Mammary epithelial cell (primary cell): ENCODE measurements at places on chromosomes 1 and 21. TPM values are rescaled to one million over a fixed set of nuclear protein-coding genes. Genes with fewer than 3 reads are reported as not detected.
A peak's percentile ranks its signal among the peaks of the same experiment; 100 is the strongest.

GRCh38 chr1:241819340-241819866 is 28.6 kb upstream of the EXO1 start:
- DNase-seq = no peak

DNA sequence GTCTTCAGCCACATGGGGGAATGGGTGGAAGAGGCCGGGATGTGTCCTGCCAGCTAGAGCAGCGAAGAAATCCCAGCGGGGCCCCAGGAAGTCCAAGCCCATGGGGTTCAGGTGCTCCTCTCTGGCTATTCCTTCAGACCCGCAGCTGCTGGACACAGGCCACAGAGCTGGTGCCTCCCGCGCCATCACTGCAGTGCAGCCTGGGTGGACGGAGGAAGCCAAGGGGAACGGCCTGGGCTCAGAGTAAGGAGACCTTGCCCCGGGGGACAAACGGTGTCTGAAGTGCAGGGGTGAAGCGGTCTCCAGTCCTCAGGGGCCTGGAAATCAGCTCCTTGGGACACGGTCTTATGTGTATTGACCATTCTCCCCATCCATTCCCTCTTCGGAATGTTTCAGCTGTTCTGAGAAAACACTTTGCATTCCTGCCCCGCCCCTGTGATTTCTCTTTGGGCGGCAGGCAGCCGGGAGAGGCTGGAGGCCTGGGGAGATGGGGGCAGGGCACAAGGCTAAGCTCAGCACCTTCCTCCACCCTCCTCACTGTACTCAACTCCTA is 18.4 kb downstream of the MTHFR start:
- DNase-seq = peak; percentile 15

The CCDC24 gene
- total RNA-seq = 9.1 and 10.5 TPM in 2 replicates

The TMEM81 gene
- total RNA-seq = 2.4 and 3.5 TPM in 2 replicates

The WNT2B gene
- total RNA-seq = 0.67 TPM

- DNase-seq = peak; percentile 9
Measured at GRCh38 chr1:62285984-62286785, 33.0 kb downstream of the KANK4 start.

DNA sequence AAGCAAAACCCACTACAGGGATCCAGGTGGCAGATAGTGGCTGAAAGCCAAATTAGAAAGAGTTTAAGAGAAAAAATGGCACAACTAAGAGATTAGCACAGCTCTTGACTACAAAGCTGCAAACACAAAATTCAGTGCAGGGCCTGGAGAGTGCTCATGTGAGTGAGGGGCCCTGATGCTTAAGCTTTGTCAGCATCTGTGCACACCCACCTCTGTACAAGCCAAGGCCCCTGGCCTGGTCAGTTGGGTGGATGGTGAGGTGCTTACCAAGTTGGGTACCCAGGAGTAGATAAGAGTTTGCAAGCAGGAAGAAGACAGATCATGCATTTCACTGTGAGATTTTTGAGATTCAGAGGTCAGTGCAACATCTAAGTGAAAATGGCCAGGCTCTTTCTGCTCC is 62.7 kb upstream of the ATP1B1 start:
- no peak for DNase-seq

- peak; percentile 49 for DNase-seq
Measured at GRCh38 chr1:119347858-119348257, 20.7 kb upstream of the HAO2 start.

- DNase-seq = no peak
Measured at GRCh38 chr1:180513531-180513930, 11.2 kb upstream of the ACBD6 start.
